ENCODE measurements at places on chromosomes 3 and 15.

GRCh38 chr3:69888040-69888942, 111.2 kb upstream of the SAMMSON start:
- no peak for DNase-seq

DNA sequence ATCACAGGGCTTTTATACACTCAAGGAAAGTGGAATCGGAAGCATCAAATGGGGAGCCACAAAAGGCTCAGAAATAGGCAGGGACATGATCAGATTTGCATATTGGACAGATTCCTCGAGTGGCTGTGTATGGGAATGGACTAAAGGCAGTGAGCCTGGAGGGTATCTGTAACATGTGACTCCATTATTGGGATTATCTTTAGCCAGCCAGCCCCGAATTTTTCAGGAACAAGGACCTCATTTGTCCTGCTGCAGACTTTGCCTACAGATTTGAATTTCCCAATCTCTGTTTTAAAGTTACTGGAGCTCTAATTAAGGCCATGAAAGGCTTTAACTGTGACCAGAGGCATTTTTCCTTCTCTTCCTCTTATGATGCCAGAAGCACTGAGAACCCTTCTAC, 26.9 kb upstream of the EPHB1 start:
- DNase-seq = no peak

GRCh38 chr3:57038466-57039164, 21.8 kb upstream of the SPATA12 start:
- DNase-seq = no peak

- DNase-seq = no peak
Observed at GRCh38 chr3:125332504-125332903, 42.6 kb downstream of the ZNF148 start.

GRCh38 chr3:53026382-53027162, 19.3 kb downstream of the SFMBT1 start:
- no peak for DNase-seq

GRCh38 chr15:99732751-99733267, 428 bp downstream of the LYSMD4 start:
- DNase-seq = no peak

GRCh38 chr15:74793135-74794028, 11.5 kb downstream of the CSK start:
- peak; percentile 52 for DNase-seq

DNA sequence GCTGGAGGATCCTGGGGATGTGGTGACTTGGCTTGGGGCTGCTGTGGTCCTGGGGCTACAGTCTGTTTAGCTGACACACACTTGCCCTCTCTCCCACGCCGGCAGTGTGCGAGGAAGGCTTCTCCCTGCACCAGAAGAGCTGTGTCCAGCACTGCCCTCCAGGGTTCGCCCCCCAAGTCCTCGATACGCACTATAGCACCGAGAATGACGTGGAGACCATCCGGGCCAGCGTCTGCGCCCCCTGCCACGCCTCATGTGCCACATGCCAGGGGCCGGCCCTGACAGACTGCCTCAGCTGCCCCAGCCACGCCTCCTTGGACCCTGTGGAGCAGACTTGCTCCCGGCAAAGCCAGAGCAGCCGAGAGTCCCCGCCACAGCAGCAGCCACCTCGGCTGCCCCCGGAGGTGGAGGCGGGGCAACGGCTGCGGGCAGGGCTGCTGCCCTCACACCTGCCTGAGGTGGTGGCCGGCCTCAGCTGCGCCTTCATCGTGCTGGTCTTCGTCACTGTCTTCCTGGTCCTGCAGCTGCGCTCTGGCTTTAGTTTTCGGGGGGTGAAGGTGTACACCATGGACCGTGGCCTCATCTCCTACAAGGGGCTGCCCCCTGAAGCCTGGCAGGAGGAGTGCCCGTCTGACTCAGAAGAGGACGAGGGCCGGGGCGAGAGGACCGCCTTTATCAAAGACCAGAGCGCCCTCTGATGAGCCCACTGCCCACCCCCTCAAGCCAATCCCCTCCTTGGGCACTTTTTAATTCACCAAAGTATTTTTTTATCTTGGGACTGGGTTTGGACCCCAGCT, 2.9 kb upstream of the FES start:
- DNase-seq = no peak

GRCh38 chr15:100241572-100242482, 99.9 kb downstream of the ADAMTS17 start:
- DNase-seq = no peak

GRCh38 chr3:170358042-170359010, 811 bp downstream of the SKIL start:
- DNase-seq = peak; percentile 78

DNA sequence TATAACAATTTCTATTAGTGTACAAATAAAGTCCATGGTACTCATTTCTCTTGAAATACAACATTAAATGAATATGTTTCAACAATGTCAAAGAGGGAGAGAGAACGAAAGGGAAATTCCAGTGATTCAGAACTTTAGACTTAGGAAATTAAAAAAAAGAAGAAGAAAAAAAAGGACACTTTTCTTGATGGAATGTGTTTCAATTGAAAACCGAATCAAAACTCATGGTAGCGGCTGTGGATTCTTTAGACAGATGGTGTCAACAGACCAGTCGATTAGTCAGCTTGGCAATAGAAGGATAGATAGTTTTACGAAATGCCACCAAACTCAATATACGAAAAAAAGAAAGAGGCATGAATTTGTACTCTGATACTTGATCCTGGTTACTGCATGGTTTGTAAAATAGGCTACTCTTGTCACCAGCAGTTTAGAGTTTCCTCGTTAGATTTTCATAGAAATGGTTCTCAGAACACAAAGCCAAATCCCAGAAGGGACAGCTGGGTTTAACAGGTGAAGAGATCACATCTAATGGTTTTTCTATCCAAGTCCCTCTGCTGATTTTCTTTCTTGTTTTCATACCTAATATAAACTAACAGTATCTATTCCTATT, 793.5 kb downstream of the ROBO1 start:
- no peak for DNase-seq

- DNase-seq = peak; percentile 59
Observed at GRCh38 chr15:20356444-20356910, 185.1 kb downstream of the GOLGA6L6 start.

DNA sequence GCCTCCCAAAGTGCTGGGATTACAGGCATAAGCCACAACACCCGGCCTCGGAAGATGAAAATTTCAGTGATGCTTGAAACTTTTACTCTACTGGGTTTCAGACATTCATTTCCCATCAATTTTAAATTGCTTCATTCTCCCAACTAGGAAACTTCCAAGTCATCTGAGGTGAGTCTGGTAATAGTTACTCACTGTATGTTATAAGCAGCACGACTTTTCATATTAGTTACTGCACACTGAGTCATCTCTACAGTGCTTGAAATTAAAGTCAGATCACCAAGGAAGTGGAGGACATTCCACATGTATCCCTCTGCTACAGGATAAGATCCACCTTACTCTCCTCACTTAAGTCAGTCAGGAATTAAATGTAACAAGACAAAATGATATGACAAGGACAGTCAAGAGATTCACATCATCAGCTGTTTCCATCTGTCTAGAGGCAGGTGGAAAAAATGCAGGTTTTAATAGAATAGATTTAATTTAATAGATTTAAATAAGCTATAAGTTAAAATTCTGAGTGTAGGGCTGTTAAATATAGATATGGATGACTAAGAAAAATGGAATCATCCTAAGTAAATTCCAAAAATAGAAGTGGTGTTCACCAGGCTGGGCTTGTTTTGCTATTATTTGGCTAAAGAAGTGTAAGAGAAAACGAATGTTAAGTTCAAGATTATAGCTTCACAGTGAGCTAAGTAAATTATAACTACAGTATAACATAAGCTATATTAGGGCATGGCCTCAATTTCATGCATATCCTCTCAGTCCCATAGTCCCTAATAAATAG, 104.4 kb downstream of the TMCO5A start:
- no peak for DNase-seq

GRCh38 chr15:87739866-87740265, 516.7 kb downstream of the NTRK3 start:
- DNase-seq = no peak

GRCh38 chr3:148962513-148962912, 28.8 kb upstream of the GYG1 start:
- peak; percentile 58 for DNase-seq

GRCh38 chr3:79968418-79968817, 200.6 kb upstream of the ROBO1 start:
- no peak for DNase-seq

DNA sequence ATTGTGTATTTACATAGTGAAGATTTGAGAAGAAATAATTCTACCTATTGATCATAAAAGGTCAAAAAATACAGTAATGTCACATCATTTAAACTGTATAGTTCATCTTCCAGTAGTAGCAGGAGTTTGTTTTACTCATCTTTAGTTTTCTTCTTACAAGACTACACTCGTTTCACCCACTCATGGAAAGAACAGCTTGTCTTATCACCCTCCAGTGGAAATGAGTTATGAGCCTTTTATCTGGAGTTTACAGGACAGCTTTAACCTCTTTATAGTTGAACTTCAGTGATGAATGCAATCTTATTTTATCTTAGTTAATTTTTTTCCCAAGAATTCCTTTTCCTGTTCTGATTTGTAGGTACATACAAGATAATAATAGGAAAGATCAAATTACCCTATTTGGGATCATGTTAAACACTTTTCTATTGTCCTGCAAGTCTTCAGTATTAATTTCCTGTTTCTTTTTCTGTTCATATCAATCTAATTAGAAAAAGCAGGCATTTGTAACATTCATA, 36.8 kb downstream of the RBMS3 start:
- no peak for DNase-seq

- no peak for DNase-seq
Observed at GRCh38 chr15:73357999-73358665, 10.6 kb downstream of the HCN4 start.

- no peak for DNase-seq
Observed at GRCh38 chr3:33041909-33042308, 55.0 kb downstream of the GLB1 start.

DNA sequence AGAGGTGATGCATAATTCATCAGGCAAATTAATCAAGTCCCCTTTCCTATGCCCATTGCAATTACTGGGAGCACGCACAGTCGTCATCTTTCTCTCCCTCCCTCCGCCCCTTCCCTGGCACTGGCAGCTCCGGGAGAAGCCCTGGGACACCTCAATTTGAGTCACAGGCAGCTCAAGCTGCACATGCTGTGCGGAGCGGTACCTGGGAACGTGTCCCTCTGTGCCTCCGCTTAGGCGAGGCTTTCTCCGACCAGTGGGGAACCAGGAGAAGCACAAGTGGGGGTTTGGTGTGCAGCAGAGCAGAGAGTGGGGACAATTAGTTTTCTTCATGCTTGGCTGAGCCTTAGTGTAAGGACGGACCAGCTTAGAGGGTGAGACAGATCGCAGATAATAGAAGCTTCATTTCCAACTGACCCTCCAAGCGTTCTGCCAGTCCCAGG, 88.3 kb downstream of the SOX14 start:
- DNase-seq = no peak

GRCh38 chr3:113507501-113508067, 7.4 kb downstream of the SPICE1 start:
- DNase-seq = no peak

DNA sequence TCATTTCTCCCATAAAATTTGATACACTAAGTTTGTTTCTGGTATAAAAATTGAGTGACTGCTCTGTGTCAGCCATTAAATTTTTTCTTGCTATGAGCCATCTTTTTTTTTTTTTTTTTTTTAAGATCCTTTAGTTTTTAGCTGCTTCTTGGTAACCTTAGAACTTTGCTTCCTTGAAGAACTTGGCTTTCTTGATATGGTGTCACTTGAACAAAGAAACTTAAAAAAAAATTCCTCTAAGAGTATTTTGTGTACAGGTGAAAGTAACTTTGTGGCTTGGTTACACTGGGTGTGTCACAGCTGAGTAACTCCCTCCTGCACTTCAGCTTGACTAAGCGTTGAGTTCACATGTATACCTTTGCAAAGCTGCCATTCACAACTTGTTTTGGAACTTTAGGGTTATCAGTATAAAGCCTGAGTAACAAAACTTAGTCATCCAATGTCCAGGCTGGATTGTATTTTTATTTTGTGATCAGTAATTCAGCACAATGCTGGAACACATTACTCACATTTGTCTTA, 6.5 kb downstream of the CHD2 start:
- DNase-seq = no peak

GRCh38 chr3:171940151-171940649, 97.1 kb downstream of the TMEM212 start:
- no peak for DNase-seq

GRCh38 chr15:91374336-91374735, 274.3 kb downstream of the SV2B start:
- DNase-seq = no peak

DNA sequence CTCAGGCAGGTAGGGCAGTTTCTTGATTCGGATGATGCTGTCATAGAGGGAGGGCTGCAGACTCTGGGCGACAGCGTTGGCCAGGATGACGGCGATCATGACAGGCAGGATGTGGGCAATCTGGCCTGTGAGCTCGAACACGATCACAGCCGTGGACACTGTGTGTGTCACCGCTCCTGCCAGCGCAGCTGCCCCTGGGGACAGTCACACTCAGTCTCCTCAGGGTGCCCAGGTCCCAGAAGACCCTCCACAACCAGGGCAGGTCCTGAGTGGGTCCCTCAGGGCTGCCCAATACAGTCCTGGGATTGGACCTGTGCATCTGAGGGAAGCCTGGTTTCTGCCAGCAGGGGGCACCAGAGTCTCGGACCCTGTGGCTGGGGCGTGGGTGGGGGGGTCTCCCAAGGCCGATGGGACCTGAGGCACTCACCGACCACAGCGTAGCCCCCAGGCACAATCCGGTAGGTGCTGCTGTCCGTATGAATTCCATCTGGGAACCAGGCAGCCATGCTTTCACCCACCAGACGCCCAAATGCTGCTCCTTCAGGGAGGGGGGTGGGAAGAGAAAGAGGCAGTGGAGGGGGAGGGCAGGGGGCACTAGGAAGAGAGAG, 7.2 kb downstream of the CLCN2 start:
- peak; percentile 50 for DNase-seq

- DNase-seq = no peak
Observed at GRCh38 chr15:100167884-100168375, 173.8 kb downstream of the ADAMTS17 start.

GRCh38 chr3:172310428-172310760, 137.9 kb downstream of the GHSR start:
- no peak for DNase-seq

GRCh38 chr15:35379972-35380371, 166.0 kb downstream of the DPH6 start:
- DNase-seq = no peak

GRCh38 chr15:100111125-100112060, 230.4 kb downstream of the ADAMTS17 start:
- peak; percentile 38 for DNase-seq

DNA sequence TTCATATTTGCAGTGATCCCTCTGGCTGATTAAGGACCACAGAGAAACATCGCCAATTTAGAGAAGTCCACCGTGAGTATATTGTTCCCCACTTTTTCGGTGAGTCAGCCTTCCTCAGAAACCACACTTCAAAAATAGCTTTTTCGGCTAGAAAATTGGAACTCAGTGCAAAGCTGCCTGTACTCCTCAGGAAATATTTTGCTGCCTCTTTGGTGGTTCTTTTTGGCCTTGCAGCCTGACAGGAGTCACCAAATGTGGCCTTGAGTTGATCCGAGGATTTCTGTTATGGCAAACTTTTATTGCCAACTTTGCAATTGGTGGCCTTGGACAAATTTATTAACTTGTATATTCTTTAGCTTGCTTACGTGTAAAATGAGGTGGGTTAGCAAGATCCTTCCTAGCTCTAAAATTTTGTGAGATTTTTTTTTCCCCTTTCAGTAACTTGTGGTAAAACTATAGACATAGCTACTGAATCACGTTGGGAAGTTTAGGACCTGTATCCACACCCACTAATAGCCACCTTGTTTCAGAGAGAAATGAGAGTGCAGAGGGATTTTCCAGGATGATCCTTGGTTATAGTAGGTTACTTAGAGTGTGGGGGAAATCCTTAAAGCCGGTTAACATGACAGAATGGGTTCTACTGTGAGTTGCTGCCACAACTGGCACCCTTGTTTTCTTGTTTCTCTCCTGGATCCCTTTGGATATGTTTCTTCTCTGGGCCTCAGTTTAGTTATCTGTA, 9.9 kb downstream of the ARL6IP5 start:
- DNase-seq = no peak
